ENCODE measurements at places on chromosomes 4 and X.

- DNase-seq, result no peak
These were observed 6.0 kb downstream of the TMEM271 start for GRCh38 chr4:569958-570667.

GRCh38 chr4:34534916-34535315 lies 1709.4 kb downstream of the ARAP2 start:
- no peak for DNase-seq

GRCh38 chrX:40727093-40727492 lies 8.2 kb downstream of the MED14 start:
- DNase-seq, result no peak

GRCh38 chr4:111512081-111512783 lies 633.0 kb upstream of the FAM241A start:
- no peak for DNase-seq

- DNase-seq, result no peak
These were observed 31.1 kb upstream of the MID1IP1 start for GRCh38 chrX:38770152-38770551.

- no peak for DNase-seq
These were observed 170.5 kb downstream of the NAA11 start for GRCh38 chr4:79155336-79155735.
